ENCODE measurements at places on chromosomes 2 and 18.

GRCh38 chr2:147487978-147488289 is 356.9 kb upstream of the ACVR2A start:
- DNase-seq = no peak

GRCh38 chr2:9705196-9705595 is 74.4 kb upstream of the YWHAQ start:
- DNase-seq = no peak

GRCh38 chr18:72672364-72673184 is 128.4 kb upstream of the CBLN2 start:
- DNase-seq = peak; percentile 77

DNA sequence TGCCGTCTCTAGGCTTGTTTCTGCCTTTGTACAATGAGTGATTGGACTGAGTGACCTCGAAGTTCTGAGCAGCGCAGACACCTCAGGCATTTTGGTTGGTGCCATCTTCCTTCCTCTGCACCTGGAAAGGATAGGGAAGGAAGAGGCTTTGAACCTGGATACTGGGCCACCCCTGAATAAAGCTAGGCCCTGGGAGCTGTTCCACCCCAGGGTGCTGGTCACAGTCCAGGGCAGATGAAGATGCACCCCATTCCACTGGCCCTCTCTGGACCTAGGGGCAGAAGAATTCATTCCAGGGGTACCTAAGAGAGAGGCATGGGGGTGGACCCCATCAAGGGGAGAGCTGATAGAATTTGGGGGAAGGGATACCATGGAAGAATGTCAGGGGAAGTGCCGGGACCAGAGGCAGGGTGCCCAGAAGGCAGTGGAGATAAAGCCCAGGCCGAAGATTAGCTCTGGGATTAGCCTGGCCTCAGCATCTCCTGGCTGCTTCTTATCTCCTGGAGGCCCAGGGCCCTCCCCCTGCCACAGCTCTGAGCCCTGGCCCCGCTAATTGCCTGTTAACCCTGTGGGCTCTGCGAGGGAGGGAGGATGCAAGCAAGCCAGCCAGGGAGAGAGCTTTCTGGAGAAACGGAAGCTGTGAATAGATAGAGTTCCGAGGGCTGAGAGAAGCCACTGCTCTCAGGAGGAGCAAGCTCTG is 11.4 kb downstream of the ASIC4 start:
- peak; percentile 98 for DNase-seq

DNA sequence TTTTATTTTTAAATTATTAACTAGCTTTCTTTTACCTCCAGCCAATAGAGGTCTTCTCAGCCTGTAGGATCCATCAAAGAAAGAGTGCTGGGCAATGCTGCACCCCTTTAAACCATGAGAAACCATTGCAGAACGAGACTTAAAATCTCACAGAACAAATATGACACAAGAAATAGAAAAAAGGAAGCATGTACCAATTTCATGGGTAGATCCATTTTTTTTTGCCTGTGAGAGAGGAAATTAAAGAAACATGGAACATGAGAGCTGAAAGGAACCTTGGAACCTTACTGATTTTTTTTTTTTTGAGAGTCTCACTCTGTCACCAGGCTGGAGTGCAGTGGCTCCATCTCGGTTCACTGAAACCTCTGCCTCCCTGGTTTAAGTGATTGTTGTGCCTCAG is 14.0 kb downstream of the HRH4 start:
- no peak for DNase-seq

GRCh38 chr2:182826496-182826895 is 39.9 kb downstream of the FRZB start:
- DNase-seq = no peak

- no peak for DNase-seq
Measured at GRCh38 chr2:203820969-203821368, 46.6 kb upstream of the CTLA4 start.

DNA sequence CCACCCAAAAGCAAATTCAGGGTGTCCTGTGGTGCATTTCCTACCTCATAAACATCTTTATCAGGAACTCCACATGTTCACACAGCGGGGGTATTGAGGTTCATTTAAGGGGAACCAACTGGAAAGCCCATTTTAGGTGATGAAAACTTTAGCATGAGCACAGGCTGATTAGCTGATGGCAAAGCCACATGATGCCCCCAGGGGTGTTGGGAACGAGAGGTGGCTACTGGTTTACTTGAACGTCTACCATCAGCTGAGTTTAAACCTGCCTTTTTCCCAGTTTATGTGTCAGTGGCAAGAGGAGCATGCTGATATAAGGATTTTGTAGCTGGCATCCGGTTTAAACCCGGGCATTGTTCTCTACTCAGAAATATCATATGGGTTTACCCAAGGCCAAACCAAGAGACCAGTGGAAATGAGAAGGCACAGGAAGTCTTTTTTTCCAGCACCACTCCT is 54.5 kb upstream of the UPP2 start:
- DNase-seq = peak; percentile 29

DNA sequence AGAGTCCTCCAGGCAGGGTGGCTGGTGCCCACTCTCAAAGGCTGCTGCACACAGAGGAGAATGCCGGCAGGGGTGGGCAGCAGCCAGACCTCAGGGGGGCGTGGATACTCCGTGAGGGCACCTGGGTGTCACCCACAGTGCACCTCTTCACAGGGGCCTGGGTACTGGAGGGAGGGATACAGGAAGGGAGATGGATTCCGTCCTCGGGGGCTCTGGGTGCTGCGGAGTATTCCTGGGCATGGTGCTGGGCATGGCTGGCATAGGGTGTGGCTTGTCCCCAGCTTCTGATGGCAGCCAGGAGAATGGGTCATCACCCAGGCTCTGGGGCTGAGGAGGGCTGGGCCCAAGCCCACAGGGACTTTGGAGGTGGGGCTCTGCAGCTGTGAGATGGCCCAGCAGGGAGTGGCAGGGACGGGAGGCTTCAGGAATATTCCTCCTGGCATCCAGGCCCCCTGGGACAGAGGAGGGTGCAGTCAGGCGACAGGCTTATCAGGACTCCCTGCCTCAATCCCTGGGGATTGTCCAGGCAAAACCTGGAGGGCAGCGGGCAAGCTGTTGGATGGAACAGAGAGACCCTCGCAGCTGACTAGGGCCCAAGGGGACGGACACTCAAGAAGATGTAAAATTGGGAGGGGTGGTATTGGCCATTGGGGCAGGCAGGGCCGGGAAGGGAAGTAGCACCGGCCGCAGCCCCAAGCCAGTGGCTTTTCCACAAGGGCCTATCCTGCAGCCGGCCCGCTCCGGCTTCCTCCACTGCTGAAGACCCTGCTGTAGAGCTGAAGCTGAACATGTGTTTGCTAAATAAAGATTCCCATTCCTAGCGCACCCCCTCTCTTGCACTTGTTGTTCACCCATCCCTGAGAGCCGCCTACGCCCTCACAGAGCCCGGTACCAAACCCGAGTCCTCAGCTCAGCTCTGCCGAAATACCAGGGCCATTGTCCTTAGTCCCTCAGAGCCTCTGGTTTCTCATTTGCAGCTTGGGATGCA is 5.7 kb upstream of the KLHL30 start:
- DNase-seq = no peak

DNA sequence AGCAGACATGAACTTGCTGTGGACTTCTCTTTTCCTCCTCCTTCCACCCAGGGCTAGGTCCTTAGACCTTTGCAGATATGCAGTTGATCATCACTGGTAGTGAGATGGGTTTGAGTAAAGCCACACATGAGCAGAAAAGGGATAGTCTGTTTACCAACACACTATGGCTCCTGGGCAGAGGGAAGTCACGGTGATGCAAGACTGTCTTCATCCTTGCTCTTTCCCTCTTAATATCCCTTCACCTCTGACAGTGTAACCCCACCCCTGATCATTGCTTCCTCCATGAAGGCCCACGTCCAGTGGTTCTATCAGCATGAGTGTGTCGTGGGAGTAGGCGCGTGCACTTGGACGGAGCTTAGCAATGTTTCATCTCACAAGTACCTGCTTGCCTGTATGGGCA is 188.7 kb downstream of the SMAD7 start:
- DNase-seq = no peak

DNA sequence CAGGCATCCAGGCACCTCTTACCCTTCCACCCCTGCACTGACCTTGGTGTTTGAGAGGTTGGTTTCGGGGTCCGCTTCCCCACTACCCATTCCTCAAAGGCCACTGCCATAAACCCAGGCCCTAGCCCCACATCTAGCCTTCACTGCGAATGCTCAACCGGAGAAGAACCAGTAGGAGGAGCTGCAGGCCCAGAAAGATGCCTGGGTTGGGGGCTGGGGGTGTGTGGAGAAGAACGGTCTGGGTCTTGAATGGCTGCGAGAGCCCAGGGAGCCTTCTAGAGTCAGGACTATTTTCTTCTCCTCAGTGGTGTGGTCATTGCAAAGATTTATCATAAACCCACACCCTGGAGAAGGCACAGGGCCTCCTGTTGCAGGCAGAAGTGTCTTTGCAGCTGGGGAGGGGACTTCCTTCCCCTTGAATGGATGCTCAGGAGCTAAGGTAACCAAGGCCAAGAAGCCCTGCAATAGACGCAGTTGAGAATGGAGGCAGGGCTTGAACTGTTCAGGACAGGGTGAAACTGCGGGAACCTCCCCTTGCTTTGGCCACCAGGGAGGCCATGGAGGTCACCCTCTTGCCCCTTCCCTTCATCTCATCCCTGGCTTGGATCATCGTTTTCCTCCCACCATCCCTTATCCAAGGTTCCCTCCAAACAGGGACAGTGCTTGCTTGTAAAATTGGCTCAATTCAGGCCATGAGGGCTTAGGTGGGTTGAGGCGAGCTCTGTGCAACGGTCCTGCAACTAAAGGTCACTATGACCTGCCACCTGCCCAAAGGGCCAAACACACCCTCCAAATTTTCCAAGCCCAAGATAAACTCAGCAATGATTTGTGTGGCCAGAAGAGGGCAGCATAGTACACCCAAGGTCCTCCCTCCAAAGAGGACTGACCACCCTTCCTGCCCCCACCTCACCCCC is 20.9 kb downstream of the THNSL2 start:
- DNase-seq = peak; percentile 32

DNA sequence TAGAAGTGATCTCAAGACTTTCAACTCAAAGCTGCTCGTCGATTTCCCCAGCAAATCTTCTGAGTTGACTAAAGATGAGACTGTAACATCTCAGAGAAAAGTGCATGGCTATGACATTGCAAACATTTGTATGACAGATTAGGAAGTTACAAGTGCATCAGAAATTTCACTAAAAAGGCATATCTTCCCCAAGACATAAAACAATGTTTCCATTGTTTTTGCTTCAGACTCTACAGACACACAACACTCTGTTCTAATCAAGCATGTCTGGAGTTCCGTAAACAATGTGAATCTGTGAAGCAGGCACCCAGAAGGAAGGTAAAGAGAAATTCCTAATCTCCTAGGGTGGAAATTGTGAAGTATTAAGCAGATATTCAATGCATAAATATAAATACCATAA is 144.6 kb upstream of the LYPD1 start:
- no peak for DNase-seq

GRCh38 chr2:78162202-78162601 is 640.0 kb upstream of the LRRTM4 start:
- DNase-seq = no peak

DNA sequence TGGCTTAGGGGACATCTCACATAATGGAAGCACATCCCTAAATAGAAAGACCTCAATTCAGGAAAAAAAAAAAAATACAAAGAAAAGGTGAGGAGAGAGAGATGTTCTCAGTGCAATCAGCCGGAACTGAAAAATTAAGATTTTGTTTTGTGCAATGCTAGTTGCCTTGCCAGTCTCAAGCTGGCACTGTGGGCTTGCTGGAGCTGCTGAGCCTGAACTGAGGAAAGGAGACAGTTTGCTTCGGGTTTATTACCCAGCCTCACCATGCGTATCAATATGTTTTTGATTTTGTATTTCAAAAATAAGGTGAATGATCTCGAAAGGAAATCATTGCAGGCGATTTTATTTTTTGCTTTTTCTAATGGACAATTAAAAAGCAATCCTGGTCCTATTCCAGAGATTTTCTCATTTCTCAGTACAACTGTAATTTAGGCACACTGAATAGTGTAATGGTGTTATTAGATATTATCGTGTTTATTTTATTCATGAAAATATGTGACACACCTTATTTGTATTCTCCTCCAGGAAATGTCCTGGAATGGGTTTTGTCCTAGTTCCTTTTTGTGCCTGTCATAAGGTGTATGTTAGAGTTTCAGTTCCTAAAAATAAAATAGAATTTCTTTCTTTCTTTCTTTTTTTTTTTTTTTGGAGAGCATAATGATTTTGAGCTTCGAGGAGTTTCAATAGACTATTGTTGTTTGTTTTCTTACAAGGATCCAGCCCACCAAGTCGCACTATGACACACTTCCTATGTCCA is 72.8 kb upstream of the ZEB2 start:
- no peak for DNase-seq

GRCh38 chr2:226308986-226309385 is 490.6 kb downstream of the IRS1 start:
- no peak for DNase-seq

GRCh38 chr2:172447811-172448493 is 20.6 kb downstream of the ITGA6 start:
- DNase-seq = no peak

- DNase-seq = no peak
Measured at GRCh38 chr2:202486351-202486750, 110.2 kb downstream of the BMPR2 start.
